Stomach (tissue), 19 donors: ENCODE measurements at places on chromosomes 6 and 20.

DNA sequence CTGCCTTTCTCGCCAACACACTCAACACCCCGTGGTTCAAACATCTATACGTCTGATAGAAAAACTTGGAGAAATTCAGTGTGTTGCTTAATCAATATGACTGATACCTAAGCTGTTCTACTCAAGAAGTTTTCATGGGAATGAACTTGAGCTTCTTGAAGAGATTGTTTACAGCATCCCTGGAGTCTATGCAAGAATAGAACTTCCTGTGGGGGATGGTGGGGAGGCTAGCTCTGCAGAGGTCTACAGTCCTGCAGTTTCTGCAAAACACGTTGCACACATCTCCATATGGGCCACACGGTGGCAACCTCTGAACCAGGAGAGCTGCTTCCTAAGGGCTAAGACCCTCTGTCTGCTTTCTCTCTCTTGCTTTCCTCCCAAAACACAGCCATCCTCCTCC lies 32.7 kb upstream of the FANCE start:
- DNase-seq = no peak

DNA sequence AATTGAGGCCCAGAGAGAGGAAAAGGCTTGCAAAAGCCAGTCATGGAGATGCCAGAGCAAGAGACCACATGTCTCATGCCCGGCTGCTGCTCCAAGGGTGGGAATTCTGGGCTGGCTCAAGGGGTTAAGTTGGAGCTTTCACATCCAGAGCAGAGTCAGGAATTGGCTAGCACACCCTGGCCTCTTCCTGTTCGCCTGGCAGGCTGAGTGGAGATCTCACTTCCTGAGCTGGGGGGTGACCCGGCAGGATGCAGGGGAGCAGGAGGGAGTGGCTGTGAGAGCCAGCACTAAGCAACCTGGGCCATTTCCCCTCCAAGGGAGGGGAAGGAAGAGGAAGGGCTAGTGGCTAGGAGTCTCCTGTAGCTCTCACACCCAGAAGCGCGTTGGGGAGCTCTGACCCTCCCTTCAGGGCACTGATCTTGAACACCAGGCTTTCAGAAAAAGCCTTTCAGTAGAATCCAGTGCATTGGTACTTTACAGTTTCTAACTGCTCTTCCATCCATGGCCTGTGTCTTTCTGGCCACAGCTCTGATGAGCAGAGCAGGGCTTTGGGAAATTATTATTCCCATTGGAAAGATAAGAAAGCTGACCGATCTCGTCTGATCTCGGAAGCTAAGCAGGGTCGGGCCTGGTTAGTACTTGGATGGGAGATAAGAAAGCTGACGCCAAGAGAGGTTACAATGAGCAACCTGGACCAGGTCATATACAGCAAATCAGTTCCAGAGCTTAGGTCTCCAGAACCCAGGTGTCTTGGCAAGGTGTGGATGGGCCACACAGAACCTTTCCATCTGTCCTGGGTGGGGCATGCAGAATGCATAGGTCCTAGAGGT lies 2.2 kb upstream of the CCM2L start:
- DNase-seq = peak; percentile 69

DNA sequence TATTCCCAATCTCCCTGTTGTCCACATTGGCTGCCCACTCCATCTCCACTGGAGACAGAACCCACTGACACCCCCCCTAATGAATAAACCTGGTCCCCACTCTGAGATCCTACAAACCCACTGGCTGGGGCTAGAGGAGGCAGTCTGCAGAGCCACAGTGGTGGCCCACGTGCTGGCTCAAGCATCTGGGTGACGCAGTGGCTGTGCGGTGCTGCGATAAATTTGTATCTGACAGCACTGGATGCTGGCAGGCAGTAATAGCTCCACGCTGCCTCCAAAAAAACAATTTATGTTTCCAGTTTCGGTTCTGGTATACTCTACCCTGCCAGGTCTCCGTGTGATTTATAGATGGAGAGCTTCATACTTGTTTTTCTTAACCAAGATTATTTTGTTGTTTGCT lies 87.1 kb upstream of the SYNDIG1 start:
- DNase-seq = peak; percentile 64

DNA sequence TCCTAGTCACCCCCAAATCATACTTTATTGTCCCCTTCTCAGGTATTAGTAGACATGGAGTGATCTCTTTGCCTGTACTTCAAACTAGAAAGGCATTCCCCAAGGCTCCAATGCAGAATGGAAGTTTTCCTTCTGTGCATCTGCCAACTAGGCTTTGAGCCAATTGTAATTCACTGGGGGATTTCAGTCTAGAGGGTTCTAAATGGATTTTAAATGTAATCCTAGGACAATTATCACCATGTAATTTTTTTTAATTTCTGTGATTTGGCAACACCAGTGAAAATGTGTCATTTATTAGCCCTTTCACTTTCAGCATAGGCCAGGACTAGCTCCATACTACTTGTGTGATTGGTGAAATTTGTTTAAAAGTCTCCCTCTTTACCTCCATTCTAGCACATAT lies 557.6 kb upstream of the MARCKS start:
- DNase-seq = peak; percentile 23

- DNase-seq = no peak
These were observed 5.3 kb downstream of the KCNB1 start for GRCh38 chr20:49477200-49477599.

- DNase-seq = no peak
These were observed 59.0 kb downstream of the HIVEP1 start for GRCh38 chr6:12071064-12071615.

DNA sequence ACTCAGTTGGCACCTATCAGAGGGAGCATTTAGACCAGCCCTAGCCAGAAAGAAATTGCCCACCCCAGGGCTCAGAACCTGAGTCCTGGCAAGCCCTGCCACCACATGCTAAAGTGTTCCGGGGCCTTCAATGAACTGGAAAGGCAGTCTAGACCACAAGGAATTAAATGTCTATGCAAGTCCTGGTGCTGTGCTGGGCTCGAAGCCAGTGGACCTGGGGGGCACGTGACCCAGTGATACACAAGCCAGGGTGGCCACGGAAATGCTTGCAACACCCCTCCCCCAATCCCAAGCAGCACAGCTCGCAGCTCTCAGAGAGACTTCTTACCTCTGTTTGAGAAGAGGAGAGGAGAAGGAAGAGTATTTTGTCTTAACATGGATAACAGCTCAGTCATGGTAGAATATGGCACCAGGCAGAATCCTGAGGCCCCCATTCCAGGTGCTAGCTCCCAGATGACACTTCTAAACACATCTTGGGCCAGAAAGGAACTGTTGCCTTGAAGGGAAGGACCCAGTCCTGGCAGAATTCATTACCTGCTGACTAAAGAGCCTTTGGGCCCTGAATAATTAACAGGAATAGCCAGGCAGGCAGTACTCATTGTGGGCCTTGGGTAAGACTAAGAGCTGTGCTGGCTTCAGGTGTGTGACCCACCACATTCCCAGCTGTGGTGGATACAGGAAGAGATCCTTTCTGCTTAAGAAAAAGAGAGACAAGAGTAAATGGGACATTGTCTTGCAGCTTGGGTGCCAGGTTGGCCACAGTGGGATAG lies 111.3 kb downstream of the BTBD9 start:
- DNase-seq = no peak

DNA sequence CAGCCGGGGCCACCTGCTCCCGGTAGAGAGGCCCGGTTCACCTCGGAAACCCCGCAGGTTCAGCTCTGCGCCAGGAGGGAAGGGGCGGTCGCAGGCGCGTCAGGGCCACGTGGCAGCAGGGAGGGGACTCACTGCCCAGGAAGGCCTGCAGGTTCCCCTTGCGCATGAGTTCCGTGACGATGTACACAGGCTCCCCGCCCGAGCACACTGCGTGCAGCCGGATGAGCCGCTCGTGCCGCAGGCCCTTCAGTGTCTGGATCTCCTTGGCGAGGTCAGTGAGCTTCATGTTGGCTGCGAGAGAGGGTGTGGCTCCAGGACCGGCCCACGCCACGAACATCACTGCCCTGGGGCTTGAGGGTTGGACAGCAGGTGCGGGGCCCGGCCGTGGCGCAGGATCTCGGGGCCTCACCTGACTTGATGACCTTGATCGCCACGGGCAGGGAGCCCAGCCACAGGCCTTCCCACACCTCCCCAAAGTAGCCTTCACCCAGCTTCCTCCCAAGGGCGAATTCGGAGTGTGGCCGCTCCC lies 4.9 kb upstream of the PTK6 start:
- DNase-seq = peak; percentile 92

- DNase-seq = peak; percentile 36
These were observed 66.5 kb upstream of the IER3 start for GRCh38 chr6:30810813-30811339.
